Stimulated activated CD4-positive, alpha-beta T cell treated with anti-CD3 and anti-CD28 coated beads, Interleukin-15, amount 100 ng/mL, for 1 hour (primary cell): ENCODE measurements at places on chromosomes 1 and 21.

DNA sequence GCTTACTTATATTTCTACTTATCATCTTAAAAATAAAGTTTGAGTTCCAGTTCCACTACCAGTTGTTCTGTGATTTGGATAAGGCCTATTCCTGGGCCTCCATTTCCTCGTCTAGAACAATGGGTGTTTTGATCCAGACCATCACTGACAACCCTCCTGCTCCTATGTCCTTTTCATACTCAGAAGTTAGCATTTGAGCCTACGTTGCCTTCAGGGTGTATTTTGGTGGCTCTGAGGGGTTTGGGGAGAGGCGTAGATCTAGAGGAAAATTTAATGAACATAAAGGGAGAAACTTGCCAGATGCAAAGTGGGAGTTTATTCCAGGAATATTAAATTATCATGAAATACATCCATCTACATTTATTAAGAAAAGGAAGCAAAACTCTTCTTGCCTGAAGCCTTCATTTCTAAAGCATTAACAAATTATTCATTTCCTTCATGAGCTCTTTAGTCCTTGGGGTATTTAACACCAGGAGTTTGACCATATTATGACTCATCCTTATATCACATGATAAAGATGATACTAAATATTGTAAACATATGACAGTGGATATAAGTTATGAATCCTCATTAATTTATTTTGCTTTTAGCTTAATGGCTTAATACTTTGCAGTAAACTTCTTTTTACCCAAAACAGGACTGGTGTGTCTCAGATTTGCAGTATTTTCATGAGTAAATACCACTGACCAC is 47.2 kb upstream of the SYT14 start:
- no peak for DNase-seq

GRCh38 chr1:230240446-230241086 is 173.5 kb downstream of the GALNT2 start:
- DNase-seq: no peak

- no peak for DNase-seq
Observed at GRCh38 chr1:93577536-93578432, 103.9 kb downstream of the BCAR3 start.

GRCh38 chr1:190563230-190563629 is 85.6 kb upstream of the BRINP3 start:
- DNase-seq: no peak

DNA sequence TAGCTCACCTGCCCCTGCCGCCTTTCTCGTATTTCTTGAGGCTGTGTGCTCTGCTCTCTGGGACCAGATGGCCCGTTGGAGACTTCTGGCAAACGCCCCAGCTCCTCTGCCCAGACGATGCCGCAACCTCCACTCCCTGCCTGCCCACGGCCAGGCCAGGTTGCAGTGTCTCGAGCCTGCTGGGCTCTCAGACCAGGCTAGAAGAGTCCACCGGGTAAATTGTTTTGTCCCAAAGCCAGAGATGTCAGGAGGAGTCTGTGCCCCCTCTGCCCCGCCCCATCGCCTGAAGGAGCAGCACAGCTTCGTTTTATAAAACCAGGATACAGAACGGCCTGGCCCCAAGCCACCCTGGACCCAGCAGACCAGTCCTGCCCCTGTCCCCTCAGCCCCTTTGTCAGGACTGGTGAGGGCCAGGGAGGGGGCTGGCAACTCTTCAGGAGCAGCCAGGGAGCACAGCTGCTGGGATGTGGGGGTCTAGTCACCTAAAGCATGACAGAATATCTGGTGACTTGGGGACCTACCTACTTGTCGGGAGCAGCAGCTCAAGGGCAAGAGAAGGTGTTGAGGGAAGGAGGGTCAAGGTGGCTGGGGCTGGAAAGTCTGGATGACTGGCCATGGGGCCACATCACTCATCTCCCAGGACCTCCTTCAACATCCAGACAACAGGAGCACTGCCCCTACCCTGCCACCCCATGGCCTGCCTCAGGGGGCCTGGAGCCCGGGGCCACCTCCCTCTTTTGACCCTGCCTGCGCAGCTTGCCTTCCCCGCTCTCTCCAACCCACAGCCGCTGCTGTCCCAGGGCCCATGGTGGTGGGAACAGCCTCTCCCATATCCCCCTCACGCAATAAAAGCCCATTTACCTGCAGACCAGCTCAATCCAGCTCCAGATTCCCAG is 33.9 kb upstream of the LBR start:
- DNase-seq: no peak

DNA sequence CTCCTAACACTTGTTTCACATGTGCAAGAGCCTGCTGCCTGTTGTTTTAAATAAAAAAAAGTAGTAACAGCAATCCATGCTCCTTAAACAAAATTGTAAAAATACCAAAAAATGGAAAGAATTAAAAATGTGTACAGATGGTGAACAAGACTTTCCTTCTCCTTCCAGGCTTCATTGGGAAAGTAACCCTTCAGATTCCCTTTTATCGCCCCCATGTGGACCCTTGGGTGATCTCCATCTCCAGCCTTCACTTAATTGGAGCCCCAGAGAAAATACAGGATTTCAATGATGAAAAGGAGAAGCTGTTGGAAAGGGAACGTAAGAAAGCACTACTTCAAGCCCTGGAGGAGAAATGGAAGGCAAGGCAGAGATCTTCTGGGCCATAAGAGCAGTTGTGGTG is 14.2 kb downstream of the VPS13D start:
- no peak for DNase-seq

DNA sequence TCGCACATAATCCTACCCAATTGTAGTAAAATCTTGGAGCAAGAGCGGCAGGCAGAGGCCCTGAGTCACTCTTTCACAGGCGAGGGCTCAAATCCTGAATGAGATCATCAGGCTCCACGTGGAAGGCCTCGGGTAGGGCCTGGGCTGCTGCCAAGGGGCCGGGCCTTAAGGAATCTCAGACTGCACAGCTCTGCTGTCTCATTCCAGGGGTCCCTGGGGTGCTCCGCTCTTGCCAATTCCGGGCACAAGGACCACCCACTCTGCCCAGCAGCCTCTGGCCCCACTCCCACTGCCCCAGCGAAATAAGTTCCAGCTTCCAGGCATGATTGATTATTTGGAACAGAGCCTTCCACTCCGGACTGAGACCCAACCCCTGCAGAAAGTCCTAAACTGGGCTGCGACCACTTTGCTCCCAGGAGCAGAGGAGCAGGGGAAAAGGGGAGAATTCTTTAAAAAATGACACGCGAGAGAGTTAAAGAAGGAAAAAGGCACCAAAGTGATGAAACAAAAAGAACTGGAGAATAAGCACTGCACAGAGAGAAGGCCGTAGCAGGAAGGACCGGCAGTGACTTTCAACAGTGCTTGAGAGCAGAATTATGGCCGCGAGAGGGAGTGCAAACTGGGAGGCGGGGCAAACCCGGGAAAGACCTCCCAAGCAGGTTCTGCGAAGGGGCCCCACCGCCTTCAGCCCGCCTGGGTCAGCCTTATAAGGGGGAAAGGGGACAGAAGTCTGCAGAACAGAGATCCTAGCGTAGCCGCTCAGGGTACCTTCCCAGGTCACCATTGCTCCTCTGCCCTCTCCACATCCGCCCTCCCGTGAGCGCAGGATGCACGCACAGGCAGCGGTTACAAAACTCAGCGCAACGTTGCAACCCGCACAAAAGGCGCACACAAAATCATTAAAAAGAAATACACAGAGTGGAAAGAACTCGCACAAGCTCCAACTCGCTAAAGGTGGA is 2.0 kb downstream of the ADAMTS1 start:
- no peak for DNase-seq

DNA sequence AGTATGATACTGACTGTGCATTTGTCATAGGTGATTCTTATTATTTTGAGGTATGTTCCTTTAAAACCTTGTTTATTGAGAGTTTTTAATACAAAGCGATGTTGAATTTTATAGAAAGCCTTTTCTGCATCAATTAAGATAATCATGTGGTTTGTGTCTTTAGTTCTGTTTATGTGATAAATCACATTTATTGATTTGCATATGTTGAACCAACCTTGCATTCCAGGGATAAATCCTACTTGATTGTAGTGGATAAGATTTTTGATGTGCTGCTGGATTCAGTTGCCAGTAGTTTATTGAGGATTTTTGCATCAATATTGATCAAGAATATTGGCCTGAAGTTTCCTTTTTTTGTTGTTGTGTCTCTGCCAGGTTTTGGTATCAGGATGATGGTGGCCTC is 158.0 kb downstream of the CENPF start:
- DNase-seq: no peak

DNA sequence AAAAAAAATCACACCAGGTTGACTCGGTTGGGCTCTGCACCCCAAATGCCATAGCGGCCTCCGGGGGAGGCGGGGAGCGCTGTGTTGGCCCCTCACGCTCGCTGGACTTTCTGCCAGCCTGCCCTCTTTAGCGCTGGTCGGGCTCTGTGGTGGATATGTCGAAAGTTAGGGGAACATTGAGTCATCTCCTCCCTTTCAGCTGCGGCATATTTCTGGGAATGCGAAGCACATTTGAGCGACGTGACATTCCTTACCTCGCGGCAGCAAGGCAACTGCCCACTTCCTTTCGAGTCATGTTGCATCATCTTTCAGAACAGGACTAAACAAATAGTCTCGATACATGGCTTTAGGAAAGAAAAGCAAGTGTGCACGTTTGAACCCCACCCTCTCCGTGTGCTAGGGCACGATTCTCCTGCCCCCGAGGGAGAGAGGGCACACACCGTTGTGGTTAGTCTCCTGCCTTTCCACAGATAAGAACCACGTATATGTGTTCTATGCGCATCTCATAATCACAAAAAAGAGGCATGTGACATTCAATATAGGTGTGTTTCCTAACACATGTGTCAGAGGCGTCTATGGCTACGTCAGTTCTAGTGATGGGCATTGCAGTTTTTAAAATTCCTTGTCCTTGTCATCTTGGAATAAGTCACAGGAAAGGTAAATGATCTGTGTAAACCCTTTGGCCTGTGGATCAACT is 105.9 kb upstream of the SLC45A1 start:
- DNase-seq: no peak

DNA sequence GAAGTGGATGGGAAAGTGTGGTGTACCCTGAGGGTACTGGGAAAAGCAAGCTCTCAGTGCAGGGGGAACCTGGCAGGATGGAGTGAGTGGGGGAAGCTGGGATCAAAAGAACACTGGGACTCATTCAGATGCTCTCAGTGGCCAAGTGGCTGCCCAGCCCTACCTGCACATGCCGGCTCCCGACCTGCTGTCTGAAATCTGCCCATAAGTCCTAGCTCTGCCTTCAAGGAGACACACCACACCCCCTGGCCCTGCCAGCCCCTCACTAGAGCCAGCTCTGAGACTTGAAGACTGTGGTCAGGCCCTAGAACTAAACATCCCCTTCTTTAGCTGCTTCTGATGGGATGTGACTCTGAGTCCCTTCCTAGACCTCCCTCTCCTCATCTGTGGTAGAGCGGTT is 2.2 kb downstream of the TMEM54 start:
- DNase-seq: no peak

DNA sequence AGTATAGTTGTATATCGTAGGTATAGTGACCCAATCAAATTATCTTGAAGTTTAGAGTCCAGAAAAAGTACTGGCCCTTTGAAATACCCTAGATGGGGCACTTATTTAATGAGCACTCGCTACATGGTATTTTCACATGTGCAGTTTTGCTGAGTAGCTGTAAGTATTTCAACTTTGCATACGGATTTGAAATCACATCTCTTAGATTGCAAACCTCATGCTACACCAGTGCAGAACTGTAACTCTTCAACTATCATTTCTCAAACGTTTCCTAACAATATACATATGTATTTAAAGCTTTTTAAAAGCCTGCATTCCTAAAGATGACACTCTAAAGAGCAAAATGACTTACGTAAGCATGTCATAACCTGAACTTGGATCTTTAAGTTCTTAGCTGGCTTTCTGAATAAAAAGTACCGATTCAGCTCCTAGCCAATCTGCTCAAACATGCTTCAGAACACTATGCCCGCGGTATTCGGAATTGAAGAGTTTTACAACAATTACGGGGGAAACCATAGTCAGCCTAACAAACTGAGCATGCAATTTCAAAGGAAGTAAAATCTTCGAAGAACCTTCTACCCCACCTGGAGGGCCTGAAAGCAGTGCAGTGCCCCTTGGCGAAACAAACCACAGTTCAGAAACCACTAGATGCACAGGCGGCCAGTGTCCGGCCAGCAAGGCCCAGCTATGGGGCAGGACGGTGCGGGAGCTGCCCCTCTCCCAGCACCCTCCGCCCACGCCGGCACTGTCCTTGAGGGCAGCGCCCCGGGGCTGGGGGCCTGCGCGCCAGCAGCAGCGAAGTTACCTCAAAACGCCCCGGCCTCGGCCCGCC is 863 bp downstream of the FH start:
- peak; percentile 12 for DNase-seq

- DNase-seq: peak; percentile 30
Observed at GRCh38 chr1:101239095-101240040, 2.5 kb downstream of the S1PR1 start.

DNA sequence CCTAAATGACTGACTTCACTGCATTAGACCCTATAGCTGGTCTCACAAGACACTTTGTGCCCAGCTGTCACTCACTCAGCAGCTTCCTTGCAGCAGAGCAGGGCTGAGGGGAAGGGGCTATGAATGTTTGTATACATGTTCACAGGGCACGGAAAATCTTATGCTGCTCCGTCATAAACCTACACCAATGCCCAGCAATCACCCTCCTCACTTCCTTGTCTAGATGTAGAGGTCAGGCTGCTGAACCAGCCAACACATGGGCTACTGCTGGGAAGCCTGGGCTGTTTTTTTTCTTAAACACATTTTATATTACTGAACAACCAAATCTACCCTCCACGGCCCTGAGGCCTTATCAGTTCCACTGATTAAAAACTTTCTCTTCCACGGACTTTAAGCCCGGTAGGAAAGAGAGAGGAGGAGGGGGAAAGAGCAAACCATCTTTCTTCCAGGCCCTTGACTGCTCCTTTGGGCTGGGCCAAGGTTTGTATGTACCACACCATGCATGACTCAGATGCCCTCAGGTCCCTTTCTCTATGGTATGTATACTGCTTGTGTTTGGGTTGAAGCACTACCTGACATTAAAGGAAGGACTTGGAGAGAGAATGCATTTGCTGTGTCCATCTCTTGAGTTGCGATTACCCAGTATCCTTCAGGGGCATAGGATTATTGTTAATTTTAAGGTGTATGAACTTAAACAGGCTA is 12.7 kb downstream of the MTFR1L start:
- no peak for DNase-seq
